ENCODE measurements at places on chromosomes 6 and 20. TPM values are rescaled to one million over a fixed set of nuclear protein-coding genes. Genes with fewer than 3 reads are reported as not detected.

The SLPI gene
- not detected for total RNA-seq

The SLC22A16 gene
- total RNA-seq: not detected

The BCAS4 gene
- total RNA-seq: 16.7 TPM

The KHDRBS2 gene
- not detected for total RNA-seq

The VWA7 gene
- total RNA-seq: 0.54 TPM

The GJA1 gene
- total RNA-seq: 433 TPM

DNA sequence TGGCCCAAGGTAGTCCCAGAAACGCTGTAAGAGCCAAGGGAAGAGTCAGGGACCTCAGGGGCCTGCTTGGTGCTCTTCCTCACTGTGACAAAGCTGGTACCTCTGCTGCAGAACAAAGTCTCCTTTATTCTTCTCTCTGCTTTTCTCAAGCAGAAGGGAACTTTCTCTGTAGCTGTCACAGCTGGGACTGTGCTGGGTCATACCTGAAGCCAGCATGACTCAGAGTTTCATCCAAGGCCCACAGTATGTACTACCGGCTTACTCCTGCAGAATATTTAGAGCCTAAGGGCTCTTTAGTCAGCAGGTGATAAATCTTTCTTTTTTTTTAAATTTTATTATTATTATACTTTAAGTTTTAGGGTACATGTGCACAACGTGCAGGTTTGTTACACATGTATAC lies 183.2 kb downstream of the TINAG start:
- no peak overlapping the region for H3K4me3 ChIP-seq
- no peak overlapping the region for H3K27ac ChIP-seq

- H3K4me1 ChIP-seq: no peaks in the 10 kb centered on the region
- no peaks in the 10 kb centered on the region for H3K36me3 ChIP-seq
- DNase-seq: no peak
- H3K4me3 ChIP-seq: no peak overlapping the region
- no peak overlapping the region for H3K27ac ChIP-seq
Observed at GRCh38 chr6:50826803-50827202, 8.1 kb downstream of the TFAP2B start.

- no peaks in the 10 kb centered on the region for H3K4me1 ChIP-seq
- DNase-seq: no peak
- no peaks in the 10 kb centered on the region for H3K27me3 ChIP-seq
- H3K36me3 ChIP-seq: no peaks in the 10 kb centered on the region
Observed at GRCh38 chr20:63246490-63247288, 7.6 kb downstream of the NKAIN4 start.

GRCh38 chr20:41938353-41938752 lies 320.2 kb upstream of the CHD6 start:
- no peak overlapping the region for H3K27ac ChIP-seq
- no peak for DNase-seq
- H3K36me3 ChIP-seq: no peaks in the 10 kb centered on the region
- H3K27me3 ChIP-seq: no peaks in the 10 kb centered on the region
- no peaks in the 10 kb centered on the region for H3K4me1 ChIP-seq
- no peak overlapping the region for H3K4me3 ChIP-seq

- no peak for DNase-seq
- peaks cover 6% of the 10 kb centered on the region for H3K4me1 ChIP-seq
- no peak overlapping the region for H3K27ac ChIP-seq
- H3K27me3 ChIP-seq: no peaks in the 10 kb centered on the region
- peaks cover 3% of the 10 kb centered on the region for H3K36me3 ChIP-seq
Observed at GRCh38 chr20:21325296-21325695, 22.2 kb downstream of the XRN2 start.

- DNase-seq: no peak
- no peaks in the 10 kb centered on the region for H3K4me1 ChIP-seq
- peaks cover 11% of the 10 kb centered on the region for H3K27me3 ChIP-seq
- H3K4me3 ChIP-seq: no peak overlapping the region
- no peak overlapping the region for H3K27ac ChIP-seq
- H3K36me3 ChIP-seq: no peaks in the 10 kb centered on the region
Observed at GRCh38 chr6:16181439-16182297, 52.8 kb downstream of the MYLIP start.

- no peak for DNase-seq
- H3K36me3 ChIP-seq: peaks cover 8% of the 10 kb centered on the region
- no peak overlapping the region for H3K4me3 ChIP-seq
- H3K27ac ChIP-seq: no peak overlapping the region
- no peaks in the 10 kb centered on the region for H3K27me3 ChIP-seq
Observed at GRCh38 chr6:35341557-35341956, 801 bp upstream of the PPARD start.

- peaks cover 5% of the 10 kb centered on the region for H3K4me1 ChIP-seq
- no peak overlapping the region for H3K4me3 ChIP-seq
- no peak overlapping the region for H3K27ac ChIP-seq
- no peaks in the 10 kb centered on the region for H3K27me3 ChIP-seq
- DNase-seq: peak; percentile 46
Observed at GRCh38 chr6:48765352-48765961, 654.5 kb upstream of the PTCHD4 start.

DNA sequence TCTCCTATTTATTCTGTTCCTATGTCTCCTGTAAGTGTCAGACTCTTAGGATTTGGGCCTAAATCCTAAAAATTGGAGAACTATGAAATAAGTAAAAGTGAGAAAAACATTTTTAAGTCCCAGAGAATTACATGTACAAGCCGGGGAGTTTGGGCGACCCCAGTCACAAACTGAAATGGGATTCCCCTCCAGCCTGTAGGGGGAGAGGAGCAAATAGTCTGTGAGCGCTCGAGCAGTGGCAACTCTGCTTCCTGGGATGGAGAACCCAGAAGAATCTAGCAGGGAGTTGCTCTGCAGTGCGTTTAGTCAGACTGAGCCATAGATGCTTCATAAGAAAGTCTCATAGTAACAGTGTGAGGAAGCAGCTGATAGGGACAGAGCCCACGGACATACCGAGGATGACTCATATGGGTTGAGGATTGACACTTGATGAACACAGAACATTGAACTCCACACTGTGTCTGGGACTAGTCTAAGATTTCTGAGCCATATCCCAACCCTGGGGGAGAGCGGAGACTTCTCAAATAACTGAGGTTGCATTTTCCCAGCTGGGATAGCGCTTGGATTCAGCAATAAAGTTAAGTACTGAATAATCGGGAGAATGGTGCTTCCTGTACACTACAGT lies 437.2 kb downstream of the BCKDHB start:
- H3K27me3 ChIP-seq: no peaks in the 10 kb centered on the region
- H3K27ac ChIP-seq: peak overlapping the region; percentile 36
- peak; percentile 91 for DNase-seq
- H3K4me3 ChIP-seq: no peak overlapping the region

GRCh38 chr6:79762370-79762769 lies 131.2 kb downstream of the SH3BGRL2 start:
- H3K4me3 ChIP-seq: no peak overlapping the region
- no peaks in the 10 kb centered on the region for H3K4me1 ChIP-seq
- no peak for DNase-seq
- no peak overlapping the region for H3K27ac ChIP-seq
- H3K27me3 ChIP-seq: no peaks in the 10 kb centered on the region

- H3K27me3 ChIP-seq: no peaks in the 10 kb centered on the region
- H3K27ac ChIP-seq: no peak overlapping the region
- H3K4me3 ChIP-seq: no peak overlapping the region
- H3K36me3 ChIP-seq: peaks cover 12% of the 10 kb centered on the region
- no peaks in the 10 kb centered on the region for H3K4me1 ChIP-seq
- DNase-seq: peak; percentile 64
Observed at GRCh38 chr6:75149240-75149639, 56.6 kb downstream of the COL12A1 start.

DNA sequence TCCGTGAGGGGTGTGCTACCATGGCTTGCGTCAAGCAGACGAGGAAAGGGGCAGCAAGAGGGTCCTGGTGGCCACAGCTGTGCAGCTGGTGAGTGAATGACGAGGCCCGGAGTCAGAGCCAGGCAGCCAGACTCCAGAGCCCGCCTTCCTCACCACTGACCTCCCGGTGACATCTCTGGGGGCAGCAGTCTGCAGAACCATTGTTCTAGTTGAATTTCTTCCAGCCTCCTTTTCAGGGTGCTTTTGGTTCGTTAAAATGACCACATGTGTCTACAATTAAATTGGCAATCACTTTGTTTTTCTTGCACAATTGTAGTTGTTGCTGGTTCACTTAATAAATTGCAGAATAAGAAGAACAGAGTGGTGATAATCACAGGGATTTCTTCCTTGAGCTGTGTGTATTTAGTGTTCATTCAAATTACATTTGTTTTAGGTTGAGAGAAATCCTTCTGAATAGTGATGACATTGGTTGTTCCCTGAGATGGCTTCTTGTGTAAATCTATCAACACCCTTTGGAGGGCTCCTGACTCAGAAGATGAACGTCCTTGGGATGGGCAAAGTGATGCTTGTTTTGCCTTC lies 96.4 kb downstream of the TULP4 start:
- DNase-seq: peak; percentile 96
- no peaks in the 10 kb centered on the region for H3K27me3 ChIP-seq
- peaks cover 32% of the 10 kb centered on the region for H3K4me1 ChIP-seq

- H3K27ac ChIP-seq: no peak overlapping the region
- no peaks in the 10 kb centered on the region for H3K36me3 ChIP-seq
- H3K4me3 ChIP-seq: no peak overlapping the region
- no peak for DNase-seq
- H3K4me1 ChIP-seq: peaks cover 14% of the 10 kb centered on the region
Observed at GRCh38 chr6:142303176-142303533, 1.3 kb downstream of the ADGRG6 start.

- no peak overlapping the region for H3K4me3 ChIP-seq
- no peaks in the 10 kb centered on the region for H3K36me3 ChIP-seq
- DNase-seq: no peak
- H3K27me3 ChIP-seq: no peaks in the 10 kb centered on the region
- H3K27ac ChIP-seq: no peak overlapping the region
Observed at GRCh38 chr6:21519642-21520041, 73.9 kb upstream of the SOX4 start.

DNA sequence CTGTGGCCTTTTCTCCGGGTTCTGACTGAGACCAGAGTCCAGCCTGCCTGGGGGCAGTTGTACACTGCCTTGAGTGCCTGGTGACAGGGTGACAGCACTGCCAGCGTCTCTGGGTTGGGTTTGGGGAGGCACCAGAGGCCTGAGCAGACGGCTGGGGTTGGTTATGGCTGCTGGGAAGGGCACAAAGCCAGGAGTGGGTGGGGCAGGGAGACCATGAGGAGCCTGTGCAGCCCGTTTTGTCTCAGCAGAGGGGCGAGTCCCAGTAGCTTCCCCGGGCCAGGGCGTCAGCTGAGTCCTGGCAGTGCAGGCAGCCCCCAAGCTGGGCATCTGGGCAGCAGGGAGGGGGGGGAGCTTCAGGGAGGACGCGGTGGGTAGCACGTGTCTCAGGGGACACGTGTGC lies 15.3 kb upstream of the SULF2 start:
- no peaks in the 10 kb centered on the region for H3K27me3 ChIP-seq
- no peaks in the 10 kb centered on the region for H3K36me3 ChIP-seq
- no peak for DNase-seq
- H3K4me3 ChIP-seq: no peak overlapping the region
- H3K27ac ChIP-seq: no peak overlapping the region
